Inflammatory macrophage treated with lipopolysaccharide for 4 hours (primary cell): ENCODE measurements at places on chromosomes 3 and 15.

- no peak for DNase-seq
Measured at GRCh38 chr15:57305009-57305408, 71.3 kb upstream of the CGNL1 start.

GRCh38 chr15:93288728-93289294 lies 199.8 kb upstream of the RGMA start:
- no peak for DNase-seq

DNA sequence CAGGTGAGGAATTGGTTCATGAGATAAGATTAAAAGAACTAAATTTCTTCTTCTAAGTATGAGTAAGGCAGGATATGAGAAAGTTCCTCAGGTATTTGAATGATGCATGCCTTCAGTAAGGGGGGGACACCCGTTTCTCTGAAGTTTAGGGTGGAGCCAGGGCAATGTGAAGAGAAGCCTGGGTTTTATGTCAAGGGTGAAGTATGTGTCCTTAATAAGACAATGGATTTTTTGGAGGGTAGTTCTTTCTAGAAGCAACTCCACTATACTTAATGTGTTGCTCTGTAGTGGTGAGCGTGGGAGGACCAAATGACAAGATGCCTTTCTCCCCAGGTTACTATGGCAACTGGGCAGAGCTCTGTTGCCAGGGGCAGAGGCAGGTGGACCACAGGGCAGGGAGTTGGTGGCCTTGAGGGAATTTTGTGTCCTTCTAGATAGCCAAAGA lies 44.0 kb downstream of the PHLDB2 start:
- no peak for DNase-seq

DNA sequence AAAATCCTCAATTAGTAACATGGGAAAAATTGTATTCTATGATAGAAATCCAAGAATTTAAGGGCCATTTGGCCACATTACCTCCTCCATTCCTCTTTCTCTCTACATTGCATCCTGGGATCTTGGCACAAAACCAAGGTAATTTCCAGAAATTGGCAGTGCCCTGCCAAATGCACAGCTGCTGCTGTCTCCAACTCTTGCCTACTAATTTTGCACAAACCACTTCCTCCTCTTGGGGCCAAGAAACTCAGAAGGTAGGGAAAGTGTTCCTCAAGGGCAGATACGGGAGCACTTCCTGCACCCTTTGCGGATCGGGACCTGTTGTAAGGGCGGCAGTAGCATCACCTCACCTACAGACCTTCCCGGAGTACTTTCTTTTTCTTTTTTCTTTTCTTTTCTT lies 57.8 kb downstream of the MAP3K13 start:
- peak; percentile 6 for DNase-seq

DNA sequence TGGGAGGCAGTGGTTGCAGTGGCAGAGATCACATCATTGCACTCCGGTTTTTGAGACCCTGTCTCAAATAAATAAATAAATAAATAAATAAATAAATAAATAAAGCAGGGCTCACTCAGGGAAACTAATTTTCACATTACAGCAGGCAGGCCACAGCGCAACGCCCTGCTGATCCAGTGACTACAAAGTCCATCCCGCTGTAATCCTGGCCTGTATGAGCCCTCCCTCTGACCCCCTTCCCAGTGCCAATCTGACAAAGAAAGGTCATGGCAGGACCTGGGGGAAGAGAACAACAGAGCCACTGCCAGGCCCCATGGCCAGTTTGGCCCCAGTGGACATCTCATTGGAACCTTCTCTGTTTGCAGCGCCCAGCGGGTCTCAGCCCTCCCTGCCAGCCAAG lies 9.3 kb downstream of the SH3BP5 start:
- no peak for DNase-seq

GRCh38 chr3:187718802-187719201 lies 16.4 kb upstream of the RTP2 start:
- peak; percentile 41 for DNase-seq

DNA sequence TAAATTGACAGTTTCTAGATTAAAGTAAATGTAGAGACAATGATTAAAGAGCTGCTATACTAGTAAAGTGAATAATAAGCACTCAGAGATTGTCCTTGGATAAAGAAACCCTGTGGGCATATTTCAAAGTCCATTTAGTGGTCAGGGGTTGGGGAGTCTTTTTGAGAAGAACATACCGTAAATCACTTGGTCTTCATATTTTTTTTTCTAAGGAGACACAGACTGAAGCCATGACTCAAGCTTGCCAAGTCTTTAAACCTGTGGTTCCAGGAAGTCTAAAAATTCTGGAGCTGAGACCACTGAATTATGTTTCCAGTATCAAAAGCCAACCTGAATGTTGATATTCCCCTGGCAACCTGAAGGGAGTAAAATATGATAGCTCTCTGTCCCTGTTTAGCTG lies 171.0 kb downstream of the TPRG1 start:
- no peak for DNase-seq

DNA sequence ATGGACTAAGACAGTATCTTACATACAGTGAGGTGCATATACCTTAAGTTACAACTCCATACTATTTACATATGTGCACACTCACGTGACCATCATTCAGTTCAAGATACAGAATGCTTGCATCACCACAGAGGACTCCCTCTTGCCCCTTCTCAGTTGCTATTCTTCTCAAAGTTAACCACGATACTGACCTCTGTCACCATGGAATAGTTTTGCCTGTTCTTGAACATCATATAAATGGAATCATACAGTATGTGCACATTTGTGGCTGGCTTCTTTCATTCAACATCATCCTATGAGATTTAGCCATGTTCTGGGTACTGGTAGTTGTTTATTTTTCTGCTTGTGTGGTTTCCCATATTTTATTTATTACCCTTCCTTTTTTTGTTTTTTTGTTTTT lies 10.4 kb upstream of the ZSCAN2 start:
- DNase-seq = no peak

GRCh38 chr3:99430348-99431134 lies 207.9 kb upstream of the COL8A1 start:
- no peak for DNase-seq

DNA sequence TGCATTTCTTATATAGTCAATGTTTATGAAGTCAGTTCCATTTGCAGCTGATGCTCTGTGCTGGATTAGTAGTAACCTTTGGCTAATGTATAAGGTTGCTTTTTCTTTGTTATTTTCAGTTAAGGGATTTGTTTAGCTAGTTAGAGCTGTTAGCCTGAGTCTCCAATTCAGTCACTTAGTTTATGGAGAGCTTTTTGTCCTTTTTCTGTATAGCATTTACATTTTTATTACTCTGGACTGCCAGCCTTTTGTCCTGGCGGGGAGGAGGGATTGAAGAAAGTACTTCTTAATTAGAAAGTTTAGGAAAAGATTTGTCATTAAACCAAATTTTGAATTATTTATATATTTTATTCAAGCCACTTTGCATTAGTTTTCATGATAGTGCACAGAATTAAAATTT lies 52.0 kb downstream of the DNAJC13 start:
- no peak for DNase-seq
